SW480 (cell line): ENCODE measurements at places on chromosomes 4 and X.

GRCh38 chr4:42871671-42872290 is 20.7 kb upstream of the GRXCR1 start:
- DNase-seq: no peak

DNA sequence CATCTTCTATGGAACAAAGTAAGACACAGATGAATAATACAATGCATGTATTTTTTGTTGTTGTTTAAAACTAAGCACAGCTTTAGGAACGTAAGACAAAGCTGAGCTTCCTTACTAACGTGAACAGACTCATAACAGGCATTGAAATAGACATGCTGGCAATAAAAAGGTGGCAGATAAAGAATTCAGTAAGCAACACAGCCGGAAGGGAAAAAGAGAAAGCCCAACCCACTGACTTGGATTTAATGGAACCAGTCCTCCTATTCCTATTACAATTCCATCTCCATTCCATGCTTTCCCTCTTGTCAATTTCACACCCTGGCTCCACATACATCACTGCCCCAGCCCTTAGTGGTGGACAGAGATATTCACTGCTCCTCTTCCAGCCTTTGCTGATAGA is 182.1 kb downstream of the NSUN7 start:
- DNase-seq: no peak

GRCh38 chrX:81120258-81120935 is 81.3 kb downstream of the HMGN5 start:
- peak; percentile 11 for DNase-seq

- peak; percentile 23 for DNase-seq
Measured at GRCh38 chrX:153582896-153583295, 16.0 kb downstream of the CCNQ start.

DNA sequence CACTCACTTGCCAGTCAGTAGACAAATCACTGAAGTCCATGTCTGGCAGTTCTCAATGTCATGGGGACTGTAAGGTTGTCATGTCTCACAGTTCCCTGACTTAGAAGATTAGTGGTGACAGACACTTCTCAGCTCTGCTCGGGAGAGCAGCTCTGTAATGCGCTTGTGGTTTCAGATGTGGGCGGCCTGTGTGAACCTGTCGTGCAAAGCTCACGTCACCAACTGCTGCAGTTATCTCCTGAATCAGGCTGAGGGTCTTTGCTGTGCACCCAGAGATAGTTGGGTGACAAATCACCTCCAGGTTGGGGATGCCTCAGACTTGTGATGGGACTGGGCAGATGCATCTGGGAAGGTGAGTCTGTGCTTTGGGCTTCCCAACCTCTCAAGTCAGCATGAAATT is at the start of gene IL9R:
IL9R (plus strand) TSS at position 261 of the 400 bp plus-strand sequence; CDS start at position 325, 64 bp downstream.
- DNase-seq: peak; percentile 8

- DNase-seq: no peak
Measured at GRCh38 chr4:120653804-120654573, 268.5 kb downstream of the PRDM5 start.

DNA sequence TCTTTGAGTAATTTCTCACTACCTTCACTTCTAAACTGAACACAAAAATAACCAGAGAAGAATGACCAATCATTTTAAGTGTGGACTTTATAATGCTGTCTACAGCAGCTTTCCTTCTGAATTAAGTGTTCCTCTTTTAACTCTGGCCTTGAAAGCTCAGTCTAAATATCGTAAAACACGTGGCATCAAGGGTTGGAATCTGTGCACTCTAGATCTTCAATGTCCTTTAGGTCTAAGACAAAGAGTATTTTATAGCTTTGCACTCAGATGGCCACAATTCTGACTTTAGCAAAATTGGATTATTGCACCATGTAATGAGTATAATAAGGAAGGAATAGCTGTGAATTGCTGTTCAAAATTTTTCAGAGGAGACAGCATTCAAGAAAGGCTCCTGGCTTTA is 197.1 kb upstream of the UGT8 start:
- no peak for DNase-seq

GRCh38 chrX:119728487-119728886 is 29.9 kb upstream of the SOWAHD start:
- no peak for DNase-seq

- no peak for DNase-seq
Measured at GRCh38 chr4:159349332-159349731, 246.5 kb downstream of the RAPGEF2 start.

GRCh38 chr4:79906303-79906702 is 166.7 kb downstream of the ANTXR2 start:
- no peak for DNase-seq

DNA sequence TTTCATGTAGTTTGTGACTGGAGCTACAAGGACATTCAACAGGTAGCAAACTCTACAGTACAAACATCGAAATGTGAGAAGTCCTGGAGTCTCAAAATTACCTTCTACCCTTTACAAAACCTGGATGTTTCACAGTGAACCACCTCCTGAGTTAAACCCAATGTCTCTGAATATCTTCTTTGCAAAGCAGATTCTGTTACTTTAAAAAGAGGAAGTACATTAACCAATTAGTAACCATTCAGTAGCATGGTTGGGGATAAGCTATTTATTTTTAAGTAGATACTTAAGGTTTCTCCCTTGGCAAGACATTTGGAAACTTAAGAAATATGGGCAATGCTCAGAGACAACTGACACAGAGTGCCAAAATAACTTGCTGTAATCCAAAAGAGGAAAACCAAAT is 371.9 kb upstream of the NWD2 start:
- DNase-seq: no peak

GRCh38 chr4:97866821-97867556 is 276.3 kb downstream of the STPG2 start:
- no peak for DNase-seq

- peak; percentile 42 for DNase-seq
Measured at GRCh38 chr4:108030332-108030731, 40.6 kb downstream of the HADH start.

- no peak for DNase-seq
Measured at GRCh38 chr4:65021149-65021548, 611.9 kb upstream of the TECRL start.

DNA sequence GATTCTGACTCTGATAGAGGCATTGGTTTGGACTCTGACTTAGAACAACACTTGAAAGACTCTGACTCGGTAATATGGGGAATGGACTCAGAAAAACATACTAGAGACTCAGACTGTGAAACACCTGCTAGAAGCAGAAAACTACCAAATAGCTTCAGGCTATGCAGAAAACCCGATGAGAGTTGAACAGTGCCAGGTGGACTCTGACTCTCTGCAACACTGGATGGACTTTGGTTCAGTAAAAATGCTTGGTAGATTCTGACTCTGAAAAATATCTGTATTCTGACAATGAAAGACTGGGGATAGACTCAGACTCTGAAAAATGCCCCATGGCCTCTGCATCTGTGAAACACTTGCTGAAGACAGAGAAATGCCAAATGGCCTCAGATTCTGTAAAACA is 215.1 kb upstream of the HDX start:
- no peak for DNase-seq

GRCh38 chr4:187656959-187657358 is 338.6 kb upstream of the ZFP42 start:
- no peak for DNase-seq

DNA sequence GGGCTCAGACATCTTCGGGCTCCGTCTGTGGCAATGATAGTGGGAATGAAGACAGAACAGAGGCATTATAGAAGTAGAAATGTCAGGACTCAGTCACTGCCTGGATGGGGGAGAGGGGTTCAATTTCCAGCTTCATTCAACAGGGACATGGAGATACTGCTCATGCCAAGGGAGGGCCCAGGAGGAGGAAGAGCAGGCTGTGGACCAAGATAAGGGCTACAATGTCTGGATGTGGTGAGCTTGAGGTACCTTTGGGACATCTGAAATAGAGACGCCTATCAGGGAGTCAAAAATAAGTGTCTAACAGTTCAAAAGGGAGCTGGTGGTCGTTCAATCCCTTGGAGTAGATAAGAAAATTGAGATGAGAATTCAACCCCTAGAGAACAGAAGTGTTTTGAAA is 34.5 kb downstream of the ELF4 start:
- DNase-seq: no peak

- no peak for DNase-seq
Measured at GRCh38 chrX:150257353-150258175, 105.6 kb upstream of the MAMLD1 start.
